ENCODE measurements at places on chromosomes 4 and X.

DNA sequence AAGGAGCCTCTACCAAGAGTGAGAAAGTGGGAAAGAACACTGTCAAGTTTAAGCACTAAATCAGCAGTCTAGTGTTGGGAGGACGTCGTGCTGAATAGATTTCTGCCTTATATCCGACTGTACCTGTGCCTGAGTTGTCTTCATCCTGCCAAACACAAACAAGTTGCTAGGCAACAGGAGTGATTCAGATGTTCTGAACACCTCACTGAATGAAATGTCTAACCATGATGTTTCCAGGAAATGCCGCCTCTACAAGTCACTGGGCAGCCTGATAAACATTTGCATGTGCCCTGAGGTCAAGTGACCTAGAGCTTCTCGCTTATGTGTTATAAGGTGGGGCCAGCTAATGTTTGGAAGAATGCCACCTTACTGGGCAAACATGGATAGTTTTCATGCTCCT, 37.9 kb downstream of the SGMS2 start:
- H3K4me3 ChIP-seq = no peak overlapping the region
- DNase-seq = no peak
- no peak overlapping the region for H3K27ac ChIP-seq
- peaks cover 41% of the 10 kb centered on the region for H3K36me3 ChIP-seq
- H3K4me1 ChIP-seq = no peaks in the 10 kb centered on the region

DNA sequence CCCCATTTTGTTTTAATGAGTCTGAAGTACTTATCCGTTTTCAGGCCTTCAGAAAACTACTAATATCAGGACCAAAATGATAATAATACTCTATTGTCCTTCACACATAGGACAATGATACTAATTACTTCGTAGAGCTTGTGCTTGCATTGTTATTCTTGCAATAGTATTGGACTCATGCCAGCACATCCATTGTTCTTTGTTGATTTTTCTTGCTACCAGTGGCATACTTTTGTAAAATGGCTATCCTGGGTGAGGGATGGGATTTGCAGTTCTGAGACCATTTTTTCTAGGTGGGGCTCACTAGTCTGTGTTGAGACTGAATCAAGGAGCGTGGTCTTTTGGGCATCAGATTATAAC, 195.3 kb downstream of the MAML3 start:
- no peak overlapping the region for H3K4me3 ChIP-seq
- no peaks in the 10 kb centered on the region for H3K36me3 ChIP-seq
- no peak overlapping the region for H3K27ac ChIP-seq
- no peak for DNase-seq
- H3K4me1 ChIP-seq = peaks cover 9% of the 10 kb centered on the region

DNA sequence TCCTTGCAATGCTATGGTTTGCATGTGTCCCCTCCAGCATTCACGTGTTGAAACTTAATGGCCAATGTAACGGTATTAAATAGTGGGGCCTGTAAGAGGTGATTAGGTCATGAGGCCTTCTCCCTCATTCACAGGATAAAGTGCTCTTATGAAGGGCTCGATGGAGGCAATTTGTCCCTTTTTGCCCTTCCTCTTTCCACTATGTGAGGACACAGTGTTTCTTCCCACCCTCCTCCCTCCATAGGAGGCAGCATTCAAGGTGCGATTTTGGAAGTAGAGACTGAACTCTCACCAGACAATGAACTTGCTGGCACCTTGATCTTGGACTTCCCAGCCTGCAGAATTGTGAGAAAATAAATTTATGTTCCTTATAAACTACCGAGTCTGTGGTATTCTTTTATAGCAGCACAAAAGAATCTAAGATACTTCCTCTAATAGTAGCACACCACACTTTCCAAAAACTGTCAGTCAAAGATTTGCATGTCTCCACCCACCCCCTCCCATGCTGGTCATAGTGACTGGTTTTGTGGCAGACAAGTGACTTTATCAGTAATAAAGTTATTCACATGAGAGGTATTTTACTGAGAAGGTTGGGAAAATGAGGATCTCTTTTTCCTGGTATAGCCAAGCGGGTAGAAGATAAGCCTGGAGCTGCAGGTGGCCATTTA, 113.5 kb upstream of the TTC29 start:
- H3K27me3 ChIP-seq = no peaks in the 10 kb centered on the region
- H3K36me3 ChIP-seq = no peaks in the 10 kb centered on the region
- no peak overlapping the region for H3K4me3 ChIP-seq
- no peak for DNase-seq

- no peak overlapping the region for H3K4me3 ChIP-seq
- H3K36me3 ChIP-seq = no peaks in the 10 kb centered on the region
- no peak overlapping the region for H3K27ac ChIP-seq
Measured at GRCh38 chr4:41215969-41216293, 1.6 kb upstream of the APBB2 start.

DNA sequence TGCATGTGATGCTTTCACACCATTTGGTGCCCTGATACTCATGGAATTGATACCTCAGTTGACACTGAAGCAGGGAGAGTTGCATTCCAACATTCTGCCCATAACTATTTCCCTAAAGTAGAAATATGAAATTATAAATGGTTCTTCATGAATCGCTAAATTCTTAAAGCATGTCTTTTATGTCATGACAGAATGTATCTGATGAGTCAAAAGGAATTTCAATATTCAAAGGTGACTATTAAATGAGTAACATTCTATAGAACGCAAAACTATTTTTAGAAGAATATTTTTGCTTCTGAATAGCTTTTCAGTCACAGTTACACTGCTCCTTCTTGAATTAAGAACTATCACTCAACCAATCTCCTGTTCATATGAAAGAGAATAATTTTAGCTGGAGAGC, 152.8 kb downstream of the ADGRA3 start:
- no peaks in the 10 kb centered on the region for H3K27me3 ChIP-seq
- H3K36me3 ChIP-seq = no peaks in the 10 kb centered on the region
- H3K27ac ChIP-seq = no peak overlapping the region
- DNase-seq = no peak
- H3K4me3 ChIP-seq = no peak overlapping the region

- H3K27me3 ChIP-seq = no peaks in the 10 kb centered on the region
- no peak overlapping the region for H3K27ac ChIP-seq
- peaks cover 18% of the 10 kb centered on the region for H3K36me3 ChIP-seq
- no peak overlapping the region for H3K4me3 ChIP-seq
Measured at GRCh38 chr4:145061318-145061920, 36.6 kb downstream of the ANAPC10 start.

GRCh38 chr4:145760961-145761929, 81.3 kb downstream of the C4orf51 start:
- H3K4me1 ChIP-seq = no peaks in the 10 kb centered on the region
- no peak for DNase-seq
- H3K27me3 ChIP-seq = no peaks in the 10 kb centered on the region
- H3K27ac ChIP-seq = no peak overlapping the region
- no peak overlapping the region for H3K4me3 ChIP-seq

DNA sequence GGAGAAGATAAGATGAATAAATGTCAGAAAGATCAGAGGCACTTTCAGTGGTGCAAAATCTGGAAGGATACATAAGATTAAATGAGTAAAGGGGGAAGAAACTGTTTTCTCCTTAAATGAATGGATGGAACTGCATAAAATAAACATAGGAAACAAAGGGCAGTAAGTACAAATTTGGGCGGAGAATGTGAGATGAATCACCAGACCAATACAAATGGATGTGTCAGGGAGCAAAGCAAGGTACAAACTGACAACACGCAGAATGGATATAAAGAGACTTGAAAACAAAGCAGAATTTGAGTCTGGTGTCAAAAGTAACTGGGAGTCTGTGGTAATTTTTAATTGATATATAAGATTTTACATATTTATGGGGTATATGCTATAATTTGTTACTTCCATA, 175.3 kb upstream of the PCDH18 start:
- no peaks in the 10 kb centered on the region for H3K27me3 ChIP-seq
- no peaks in the 10 kb centered on the region for H3K36me3 ChIP-seq
- H3K27ac ChIP-seq = no peak overlapping the region

- no peaks in the 10 kb centered on the region for H3K36me3 ChIP-seq
- no peak for DNase-seq
- H3K27me3 ChIP-seq = peaks cover 14% of the 10 kb centered on the region
Measured at GRCh38 chr4:118037955-118038354, 3.7 kb downstream of the NDST3 start.

DNA sequence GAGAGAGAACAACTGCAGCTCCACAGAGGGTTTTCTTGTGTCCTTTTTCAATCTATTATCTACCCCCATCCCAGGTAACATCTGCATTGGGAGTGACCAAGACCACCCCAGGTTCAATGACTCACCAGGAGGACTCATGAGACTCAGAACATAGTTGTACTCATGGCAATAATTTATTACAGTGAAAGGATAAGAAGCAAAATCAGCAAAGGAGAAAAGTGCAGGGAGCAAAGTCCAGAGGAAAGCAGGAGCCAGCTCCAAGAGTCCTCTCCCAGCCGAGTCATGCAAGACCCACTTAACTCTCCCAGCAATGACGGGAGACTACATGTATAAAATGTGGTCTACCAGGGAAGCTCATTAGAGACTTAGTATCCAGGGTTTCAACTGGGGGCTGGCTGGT, 129.5 kb upstream of the RBPJ start:
- H3K4me3 ChIP-seq = no peak overlapping the region
- H3K27me3 ChIP-seq = no peaks in the 10 kb centered on the region
- no peaks in the 10 kb centered on the region for H3K36me3 ChIP-seq
- DNase-seq = no peak
- no peak overlapping the region for H3K27ac ChIP-seq

DNA sequence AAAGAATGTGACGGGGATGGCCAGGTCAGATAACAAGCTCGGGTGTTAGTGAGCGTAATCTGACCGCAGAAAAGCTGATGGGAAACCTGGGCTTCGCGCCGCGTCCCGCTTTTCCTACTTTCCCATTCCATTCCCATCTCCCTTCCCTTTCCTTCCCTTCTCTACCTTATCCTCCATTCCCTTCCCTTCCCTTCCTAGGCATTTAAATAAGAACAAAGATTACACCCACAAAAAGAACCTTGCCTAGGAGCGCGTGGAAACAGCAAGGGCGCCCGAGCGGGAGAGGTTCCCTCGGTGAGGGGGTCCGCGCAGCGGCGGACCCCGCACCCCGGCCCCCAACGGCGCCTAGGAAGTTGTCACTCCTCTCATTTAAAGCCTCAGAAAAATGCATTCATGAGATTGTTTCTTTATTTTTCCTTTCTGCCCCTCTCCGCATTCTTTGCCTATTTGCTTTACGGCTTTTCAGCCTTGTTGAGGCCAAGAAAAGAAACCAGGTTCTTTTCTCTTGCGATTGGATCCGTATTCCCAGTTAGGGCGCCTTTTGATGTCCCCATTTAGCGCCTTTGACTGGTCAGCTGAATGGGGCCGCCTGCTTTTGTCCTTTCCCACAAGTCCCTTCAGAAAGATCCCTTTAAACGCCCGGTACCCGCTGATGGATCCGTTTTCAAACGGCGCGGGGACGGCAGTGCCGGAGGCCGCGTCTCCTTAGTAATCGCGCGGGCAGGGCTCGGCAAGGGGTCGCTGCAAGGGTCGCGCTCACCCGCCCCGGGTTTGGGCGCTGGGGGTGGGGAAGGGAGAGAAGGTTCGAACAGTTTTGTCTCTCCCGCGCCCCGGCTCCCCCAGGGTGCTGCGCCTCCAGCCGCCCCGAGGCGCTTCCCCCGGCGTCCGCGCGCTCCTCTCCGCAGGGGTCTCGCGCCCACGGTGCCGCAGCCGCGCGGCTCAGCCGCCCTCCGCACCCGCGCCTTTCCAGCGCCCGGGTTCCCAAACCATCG, 54.1 kb upstream of the TMEM33 start:
- H3K4me1 ChIP-seq = peaks cover 13% of the 10 kb centered on the region
- no peaks in the 10 kb centered on the region for H3K36me3 ChIP-seq

DNA sequence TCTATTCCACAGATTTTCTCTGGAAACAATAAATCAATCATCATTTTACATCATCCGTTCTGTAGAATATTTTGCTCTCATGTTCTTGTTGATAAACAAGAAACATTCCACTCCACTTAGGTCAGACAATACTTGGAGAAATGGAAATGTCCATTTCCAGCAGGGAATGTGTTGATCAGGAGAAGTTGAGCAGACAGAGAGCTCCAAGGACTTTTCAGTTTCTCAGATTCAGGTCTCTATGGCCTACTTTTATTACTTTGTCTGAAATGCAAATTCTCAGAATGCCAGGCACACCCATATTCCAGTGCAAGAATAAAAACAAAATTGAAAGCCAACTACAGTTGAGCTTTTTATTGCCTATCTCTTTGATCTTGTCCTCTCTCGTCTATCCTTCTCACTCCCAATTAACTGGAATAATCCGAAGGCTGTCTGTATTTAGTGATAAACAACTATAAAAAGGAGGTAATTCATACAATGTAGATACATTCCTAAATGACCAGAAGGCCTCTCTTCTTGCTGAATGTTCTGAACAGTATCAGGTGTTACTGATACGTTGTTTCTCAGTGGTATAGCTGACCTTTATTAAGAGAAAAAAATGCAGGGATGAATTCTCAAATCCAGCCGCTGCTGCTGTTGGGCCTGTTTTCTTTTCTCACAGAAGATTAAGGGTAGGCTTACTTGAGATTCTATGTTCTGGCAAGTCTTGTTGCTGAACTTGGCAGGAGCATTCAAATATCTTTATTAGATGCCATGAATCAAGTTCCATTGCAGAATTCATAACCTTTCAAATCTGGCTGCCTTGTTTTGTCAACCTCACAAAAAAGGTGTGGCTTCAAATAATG, 72.1 kb downstream of the HPGD start:
- H3K4me1 ChIP-seq = no peaks in the 10 kb centered on the region
- DNase-seq = no peak
- no peak overlapping the region for H3K27ac ChIP-seq
- H3K36me3 ChIP-seq = no peaks in the 10 kb centered on the region
- H3K27me3 ChIP-seq = no peaks in the 10 kb centered on the region

DNA sequence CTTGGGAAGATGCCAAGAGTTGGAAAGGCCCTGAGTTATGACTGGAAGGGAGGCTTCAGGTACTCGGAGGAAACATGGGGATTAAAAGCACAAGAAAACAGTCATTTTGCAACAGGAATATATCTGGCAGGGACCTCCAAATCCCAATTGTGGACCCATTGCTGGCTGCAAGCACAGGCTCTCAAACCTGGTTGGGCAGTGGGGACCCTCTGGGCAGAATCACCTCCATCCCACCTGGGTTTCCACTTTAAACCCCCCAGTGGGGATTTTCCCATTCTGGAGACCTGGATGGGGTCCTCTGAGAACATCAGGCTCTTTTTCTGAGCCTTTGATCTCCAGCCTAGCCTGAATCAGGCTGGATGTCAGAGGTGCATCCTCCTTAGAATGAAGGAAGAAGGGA, 177.8 kb downstream of the ASMT start:
- no peaks in the 10 kb centered on the region for H3K27me3 ChIP-seq
- no peak overlapping the region for H3K4me3 ChIP-seq
- no peak for DNase-seq
- H3K27ac ChIP-seq = no peak overlapping the region
- H3K4me1 ChIP-seq = no peaks in the 10 kb centered on the region

GRCh38 chrX:2554891-2555290, 54.1 kb upstream of the DHRSX start:
- no peak overlapping the region for H3K4me3 ChIP-seq
- no peaks in the 10 kb centered on the region for H3K27me3 ChIP-seq
- H3K27ac ChIP-seq = no peak overlapping the region
- no peaks in the 10 kb centered on the region for H3K36me3 ChIP-seq
- no peaks in the 10 kb centered on the region for H3K4me1 ChIP-seq
- no peak for DNase-seq

- H3K27ac ChIP-seq = no peak overlapping the region
- no peak overlapping the region for H3K4me3 ChIP-seq
- no peak for DNase-seq
- H3K36me3 ChIP-seq = no peaks in the 10 kb centered on the region
- H3K4me1 ChIP-seq = peaks cover 3% of the 10 kb centered on the region
Measured at GRCh38 chrX:17774053-17774452, 36.8 kb downstream of the SCML1 start.

GRCh38 chr4:13592220-13592619, 35.3 kb downstream of the BOD1L1 start:
- peaks cover 99% of the 10 kb centered on the region for H3K36me3 ChIP-seq
- H3K4me3 ChIP-seq = no peak overlapping the region
- DNase-seq = no peak
- H3K4me1 ChIP-seq = no peaks in the 10 kb centered on the region
- H3K27me3 ChIP-seq = no peaks in the 10 kb centered on the region
- no peak overlapping the region for H3K27ac ChIP-seq

Measured in CD14-positive monocyte (primary cell).